ENCODE measurements at places on chromosomes 13 and 19.

DNA sequence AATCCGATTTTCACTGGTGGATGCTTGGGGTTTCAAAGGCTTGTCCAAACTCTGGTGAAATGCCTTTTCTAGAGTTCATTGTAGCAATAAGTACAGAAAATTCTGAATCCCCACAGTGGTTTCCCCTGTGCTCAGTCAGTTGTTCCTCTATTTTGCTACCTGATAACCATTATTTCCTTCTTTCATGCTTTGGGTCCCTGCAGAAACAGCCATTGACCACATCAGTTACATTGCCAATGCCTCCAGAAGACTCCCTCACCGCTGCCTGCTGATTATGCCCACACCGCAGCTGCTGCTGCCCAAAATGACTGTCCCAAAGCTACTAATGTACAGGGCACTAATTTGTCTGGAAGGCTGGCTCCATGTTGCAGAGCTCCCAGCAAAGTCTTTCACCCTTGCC, 517.3 kb downstream of the KLF12 start:
- no peak for DNase-seq

- no peak for DNase-seq
These were observed 97.5 kb downstream of the MAB21L1 start for GRCh38 chr13:35378939-35379338.

GRCh38 chr19:38845374-38846024, 4.3 kb downstream of the HNRNPL start:
- DNase-seq: no peak

GRCh38 chr13:60758637-60759036, 361.6 kb downstream of the TDRD3 start:
- no peak for DNase-seq

- DNase-seq: peak; percentile 35
These were observed 8.8 kb downstream of the IGLON5 start for GRCh38 chr19:51320280-51320657.

DNA sequence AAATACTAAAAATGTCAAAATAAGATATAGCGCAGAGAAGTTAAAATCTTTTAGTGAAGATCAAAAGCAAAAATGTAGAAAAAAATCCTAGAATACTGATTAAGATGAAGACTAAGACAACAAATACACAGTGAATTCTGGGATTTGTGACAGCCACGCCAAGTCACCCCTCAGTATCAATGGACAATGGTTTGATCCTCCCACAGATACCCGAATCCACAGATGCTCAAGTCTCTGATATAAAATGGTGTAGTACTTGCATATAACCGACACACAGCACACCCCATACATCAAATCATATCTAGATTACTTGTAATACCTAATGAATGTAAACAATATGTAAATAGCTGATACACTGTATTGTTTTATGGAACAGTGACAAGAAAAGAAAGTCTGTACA, 5.9 kb downstream of the MIPEP start:
- no peak for DNase-seq

GRCh38 chr19:30634996-30635975, 263.1 kb downstream of the ZNF536 start:
- DNase-seq: peak; percentile 89

DNA sequence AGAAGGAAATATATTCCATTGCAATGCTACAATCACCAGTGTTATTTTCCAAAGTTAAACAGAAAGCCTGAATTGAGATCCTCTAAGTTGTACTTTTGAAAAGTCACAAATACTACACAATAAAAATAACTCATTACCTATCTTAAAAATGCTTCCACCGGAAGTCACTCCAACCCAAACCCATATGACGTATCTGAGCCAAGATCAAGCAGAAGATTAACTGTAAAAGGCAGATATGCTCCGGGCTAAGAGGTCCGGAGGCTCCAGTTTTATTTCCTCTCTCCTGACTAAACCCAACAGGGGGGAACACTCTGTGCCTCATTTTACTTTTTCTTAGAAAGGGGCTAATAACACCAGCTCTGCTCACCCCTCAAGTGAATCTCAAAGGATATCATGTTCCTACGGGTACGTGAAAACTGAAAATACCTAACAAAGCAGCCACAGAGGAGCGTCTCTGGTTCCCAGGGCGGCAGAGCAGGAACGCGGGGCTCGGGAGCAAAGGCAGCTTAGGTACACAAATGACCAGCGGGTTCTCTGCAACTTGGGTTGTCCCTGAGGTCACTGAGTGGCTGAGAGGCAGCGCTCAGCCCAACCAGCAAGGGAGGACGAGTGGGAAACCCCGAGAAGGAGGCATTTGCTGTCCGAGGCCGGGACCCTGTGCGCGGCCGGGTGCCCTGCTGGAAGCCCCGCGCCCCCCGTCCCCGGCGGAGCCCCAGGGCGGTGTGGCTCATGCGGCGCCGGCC, 750 bp downstream of the RAB20 start:
- DNase-seq: no peak

DNA sequence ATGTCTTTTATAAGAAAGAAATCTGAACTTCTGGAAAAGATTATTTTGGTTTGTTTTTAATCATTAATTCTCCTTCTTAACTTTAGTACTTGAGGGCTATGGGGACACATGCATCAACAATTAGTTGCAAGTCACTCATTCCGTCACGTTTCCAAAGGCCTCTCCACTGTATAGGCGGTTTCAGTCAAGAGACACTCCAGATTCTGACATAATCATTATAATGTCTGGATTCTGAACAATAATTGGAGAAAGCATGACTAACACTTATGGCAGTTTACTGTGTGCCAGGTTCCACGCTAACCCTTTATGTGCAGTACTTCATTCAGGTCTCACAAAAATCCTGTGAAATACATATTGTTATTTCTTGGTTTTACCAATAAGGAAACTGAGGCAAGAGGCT, 71.9 kb downstream of the TNFRSF19 start:
- DNase-seq: no peak

DNA sequence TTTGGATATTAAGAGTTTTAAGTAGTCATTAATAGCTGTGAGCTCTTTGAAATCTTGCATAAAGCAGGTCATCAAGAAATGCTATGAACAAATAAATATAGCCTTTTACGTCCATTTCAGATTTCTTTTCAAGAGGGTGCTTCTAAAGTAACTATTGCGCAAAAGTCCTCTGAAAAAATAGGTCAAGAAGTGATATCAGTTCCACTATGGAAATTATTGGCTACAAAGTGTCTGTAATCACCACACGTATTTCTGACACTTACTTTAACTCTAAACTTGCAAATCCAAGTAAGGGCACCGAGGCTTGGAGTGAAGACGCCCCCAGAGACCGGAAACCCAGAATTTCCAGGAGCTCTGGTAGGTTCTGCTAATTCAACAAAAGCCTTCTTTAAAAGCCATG, 44.9 kb upstream of the STARD13 start:
- no peak for DNase-seq

GRCh38 chr19:29651622-29652394, 13.5 kb upstream of the PLEKHF1 start:
- DNase-seq: no peak

GRCh38 chr13:109880371-109881346, 94.3 kb upstream of the IRS2 start:
- no peak for DNase-seq

GRCh38 chr19:13154911-13155471, 4.8 kb downstream of the IER2 start:
- peak; percentile 47 for DNase-seq

DNA sequence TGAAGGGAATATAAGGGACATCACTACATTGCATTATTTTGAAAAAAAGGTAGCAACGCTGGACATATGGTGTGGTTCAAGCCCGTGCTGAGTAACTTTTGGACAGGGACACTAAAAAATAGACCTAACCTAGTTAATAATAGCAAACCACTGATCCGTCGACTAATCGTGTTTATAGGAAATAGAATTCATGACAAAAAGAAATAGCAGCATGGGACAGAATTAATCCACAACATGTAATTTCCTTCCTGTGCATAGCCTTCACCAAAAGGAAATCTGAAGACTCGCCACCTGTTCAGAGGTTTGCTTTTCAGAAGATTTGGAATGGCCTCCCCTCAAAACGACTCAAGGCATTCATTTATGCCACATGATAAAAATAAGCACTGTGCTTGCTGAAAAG, 128.7 kb downstream of the FGF14 start:
- peak; percentile 97 for DNase-seq

DNA sequence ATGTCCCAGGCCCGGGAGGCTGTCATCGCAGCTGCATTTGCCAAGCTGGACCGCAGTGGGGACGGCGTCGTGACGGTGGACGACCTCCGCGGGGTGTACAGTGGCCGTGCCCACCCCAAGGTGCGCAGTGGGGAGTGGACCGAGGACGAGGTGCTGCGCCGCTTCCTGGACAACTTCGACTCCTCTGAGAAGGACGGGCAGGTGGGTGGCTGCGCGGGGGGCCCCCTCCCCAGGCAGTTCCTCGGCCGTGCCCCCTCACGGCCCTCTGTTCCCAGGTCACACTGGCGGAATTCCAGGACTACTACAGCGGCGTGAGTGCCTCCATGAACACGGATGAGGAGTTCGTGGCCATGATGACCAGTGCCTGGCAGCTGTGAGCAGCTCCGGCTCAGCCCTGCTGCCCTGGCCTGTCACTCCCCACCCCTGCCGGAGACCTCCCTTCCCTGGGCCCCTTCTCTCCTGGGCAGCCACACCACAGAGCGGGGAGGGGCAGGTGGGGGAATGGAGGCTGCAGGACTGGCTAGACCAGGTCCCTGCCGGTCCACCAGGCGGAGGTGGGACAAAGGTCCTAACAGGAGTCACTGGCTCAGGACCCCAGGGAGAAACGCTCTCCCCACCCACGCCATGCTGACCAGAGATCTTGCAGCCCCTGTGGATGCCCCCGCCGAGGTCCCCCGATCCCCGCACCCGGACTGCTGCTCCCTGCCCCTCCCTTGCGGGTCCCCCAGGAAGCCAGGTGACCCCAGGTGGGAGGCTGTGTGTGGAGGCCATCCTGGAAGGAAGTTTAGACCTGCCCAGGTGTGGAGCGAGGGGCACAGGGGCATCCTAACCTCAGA, 1.1 kb downstream of the CAPS start:
- no peak for DNase-seq

- DNase-seq: no peak
These were observed 7.8 kb upstream of the OLFM4 start for GRCh38 chr13:53020764-53021335.

DNA sequence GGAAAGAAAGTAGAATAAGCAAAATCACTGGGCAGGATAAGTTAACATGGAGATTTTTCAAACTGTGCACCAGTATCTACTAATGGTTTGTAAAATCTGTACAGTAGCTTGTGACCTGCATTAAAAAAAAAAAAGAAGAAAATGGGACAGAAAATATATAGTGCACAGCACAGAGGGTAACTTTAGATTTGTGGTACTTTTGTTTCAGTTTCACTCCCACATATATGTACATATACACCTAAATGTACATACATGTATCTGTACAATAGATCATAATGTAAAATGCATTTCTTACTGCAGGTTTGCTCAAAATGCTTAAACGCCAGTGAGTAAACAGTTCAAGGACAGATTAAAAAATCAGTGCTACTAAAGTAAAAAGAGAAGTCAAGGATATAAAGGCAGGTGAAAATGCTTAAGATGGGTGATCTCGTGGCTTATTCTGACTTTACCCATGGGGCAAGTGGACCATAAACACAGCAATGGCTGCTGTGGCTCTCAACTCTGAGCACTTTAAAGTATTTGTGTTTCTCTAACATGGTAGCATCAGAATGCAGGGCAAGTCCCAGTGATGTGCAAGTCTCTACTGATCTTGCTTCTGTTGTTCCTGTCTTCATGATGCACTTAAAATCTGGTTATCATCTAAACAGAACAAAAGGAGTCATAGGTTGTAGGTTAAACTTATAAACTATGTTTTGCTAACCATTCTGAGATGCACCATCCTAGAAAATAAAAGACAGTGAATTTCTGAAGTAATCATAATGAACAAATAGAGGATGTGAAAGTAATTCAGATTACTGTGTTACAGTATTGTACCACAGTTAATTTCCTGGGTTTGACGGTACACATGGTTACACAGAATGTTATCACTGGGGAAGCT, 112.3 kb downstream of the MIPEP start:
- DNase-seq: no peak

DNA sequence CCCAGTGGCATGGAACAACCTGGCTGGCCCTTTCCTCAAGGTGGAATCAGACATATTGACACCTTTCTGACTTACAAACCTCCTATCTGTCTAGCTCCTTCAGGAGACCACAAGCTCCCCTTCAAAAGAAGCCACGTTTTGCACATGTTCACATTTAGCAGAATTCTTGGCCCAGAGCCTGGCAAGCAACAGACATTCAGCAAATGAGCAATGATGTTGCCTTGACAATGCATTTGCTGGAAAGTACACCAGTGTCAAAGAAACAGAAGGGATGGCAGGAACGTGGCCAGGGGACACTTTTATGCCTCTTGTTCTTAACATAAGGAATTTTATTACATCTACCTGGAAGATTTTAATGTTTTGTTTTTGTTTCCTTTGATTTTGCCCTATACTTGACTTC, 85.5 kb upstream of the FGF14 start:
- DNase-seq: peak; percentile 58

DNA sequence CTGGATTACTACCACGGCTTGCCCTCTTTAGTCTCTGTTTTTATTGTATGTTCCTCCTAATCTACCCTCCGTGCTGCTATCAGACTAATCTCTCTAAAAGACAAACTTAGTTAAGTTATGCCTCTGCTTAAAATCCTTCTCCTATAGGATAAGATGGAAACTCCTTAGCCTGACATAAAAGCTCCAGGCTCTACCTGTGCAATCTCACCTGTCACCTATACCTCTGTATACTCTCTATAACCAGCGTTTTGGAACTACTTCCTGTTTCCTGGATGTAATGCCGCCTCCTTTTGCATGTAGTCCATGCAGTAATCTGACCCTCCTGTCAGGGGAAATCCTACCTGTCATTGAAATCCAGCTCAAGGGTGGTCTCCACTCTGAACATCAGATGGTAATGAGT, 41.2 kb downstream of the OLFM4 start:
- no peak for DNase-seq

DNA sequence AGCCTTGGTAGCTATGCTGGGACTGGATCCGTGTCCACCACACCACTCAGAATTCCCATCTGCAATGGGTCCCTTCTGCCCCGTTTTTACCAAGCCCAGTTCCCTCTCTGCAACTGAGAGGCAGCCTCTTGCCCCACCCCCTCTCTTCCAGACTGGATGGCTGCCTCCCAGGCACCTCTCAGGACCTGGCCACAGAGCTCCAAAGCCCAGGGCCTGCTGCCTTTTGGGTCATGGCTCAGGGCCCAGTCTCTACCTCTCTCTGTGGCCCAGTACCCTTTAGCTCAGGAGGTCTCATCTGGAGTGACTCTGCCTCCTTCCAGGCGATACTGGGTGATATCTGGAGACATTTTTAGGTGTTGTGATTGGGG, 10.3 kb upstream of the ZBTB7A start:
- DNase-seq: peak; percentile 37

GRCh38 chr13:106205871-106206270, 329.6 kb downstream of the EFNB2 start:
- DNase-seq: no peak

- DNase-seq: no peak
These were observed 498.6 kb downstream of the EFNB2 start for GRCh38 chr13:106036870-106037269.

GRCh38 chr19:55377356-55378131, 918 bp downstream of the TMEM190 start:
- DNase-seq: no peak

- peak; percentile 62 for DNase-seq
These were observed at the start of gene PRR19 for GRCh38 chr19:42301646-42302203. PRR19 (plus strand) TSS chr19:42302132; CDS start chr19:42309585, 7,453 bp downstream.

Measured in G401 (cell line).